Upper lobe of right lung (tissue), 1 donor: ENCODE measurements at places on chromosomes 5 and 9.

DNA sequence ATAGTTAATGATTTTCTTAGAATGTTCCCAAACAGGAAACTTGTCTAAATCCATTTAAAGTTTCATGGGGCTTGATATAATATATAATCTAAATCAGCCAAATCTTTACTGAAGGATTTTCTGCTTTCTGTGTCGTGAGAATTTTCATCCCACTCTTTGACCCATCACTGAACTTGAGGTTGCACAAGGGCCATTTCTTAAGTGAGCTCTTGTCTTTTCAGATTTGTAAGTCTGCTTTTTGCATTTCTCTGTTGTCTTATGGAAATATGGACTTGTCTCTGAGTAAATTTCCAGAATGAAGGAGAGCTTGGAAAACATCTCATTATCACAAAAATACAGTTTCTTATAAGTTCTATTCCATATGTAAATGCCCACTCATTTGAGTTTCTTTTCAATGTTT is 149.2 kb upstream of the ARRDC3 start:
- H3K4me1 ChIP-seq = no peaks in the 10 kb centered on the region
- no peak for DNase-seq
- no peak overlapping the region for H3K4me3 ChIP-seq
- no peaks in the 10 kb centered on the region for H3K27me3 ChIP-seq
- no peaks in the 10 kb centered on the region for H3K36me3 ChIP-seq

GRCh38 chr9:131299961-131300347 is 10.4 kb downstream of the PLPP7 start:
- H3K27me3 ChIP-seq = no peaks in the 10 kb centered on the region
- H3K36me3 ChIP-seq = no peaks in the 10 kb centered on the region
- no peak overlapping the region for H3K4me3 ChIP-seq
- no peaks in the 10 kb centered on the region for H3K4me1 ChIP-seq
- no peak overlapping the region for H3K27ac ChIP-seq

DNA sequence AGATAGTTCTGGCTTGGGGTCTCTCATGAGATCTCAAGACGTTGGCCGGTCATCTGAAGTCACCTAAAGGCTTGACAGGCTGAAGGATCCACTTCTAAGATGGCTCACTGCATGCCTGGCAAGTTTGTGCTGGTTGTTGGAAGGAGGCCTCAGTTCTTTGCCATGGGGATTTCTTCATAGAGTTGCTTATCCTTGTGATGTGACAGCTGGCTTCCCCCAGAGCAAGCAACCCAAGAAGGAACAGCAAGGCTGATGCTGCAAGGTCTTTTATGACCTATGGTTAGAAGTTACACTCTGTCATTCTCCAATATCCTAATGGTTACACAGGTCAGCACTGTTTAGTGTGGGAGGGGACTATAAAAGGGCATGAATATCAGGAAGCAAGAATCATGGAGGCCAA is 20.7 kb upstream of the GRPEL2 start:
- H3K36me3 ChIP-seq = no peaks in the 10 kb centered on the region
- no peak overlapping the region for H3K27ac ChIP-seq
- peaks cover 11% of the 10 kb centered on the region for H3K4me1 ChIP-seq
- no peak for DNase-seq
- H3K27me3 ChIP-seq = no peaks in the 10 kb centered on the region

DNA sequence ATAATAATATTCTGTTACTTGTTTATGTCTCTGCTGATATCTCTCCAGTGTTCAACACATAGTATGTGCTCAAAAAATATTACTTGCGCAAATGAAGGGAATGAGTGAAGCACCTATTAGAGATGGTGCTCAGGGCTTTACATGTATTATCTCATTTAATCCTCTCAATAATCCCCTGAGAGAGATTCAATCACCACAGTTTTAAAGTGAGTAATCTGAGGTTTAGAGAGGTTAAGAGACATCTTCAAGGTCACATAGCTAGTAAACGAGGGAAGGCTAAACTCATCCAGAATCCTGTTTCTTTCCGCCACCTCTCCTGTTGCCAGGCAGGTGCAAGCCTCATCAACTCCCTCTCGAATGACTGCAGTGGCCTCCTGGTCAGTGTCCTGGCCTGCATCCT is 82.0 kb downstream of the UGCG start:
- no peak overlapping the region for H3K4me3 ChIP-seq
- no peaks in the 10 kb centered on the region for H3K4me1 ChIP-seq
- H3K36me3 ChIP-seq = no peaks in the 10 kb centered on the region
- no peak for DNase-seq

- no peak for DNase-seq
- no peak overlapping the region for H3K27ac ChIP-seq
- no peaks in the 10 kb centered on the region for H3K27me3 ChIP-seq
- H3K4me1 ChIP-seq = peaks cover 10% of the 10 kb centered on the region
Measured at GRCh38 chr9:127721391-127721821, 5.5 kb downstream of the TTC16 start.

GRCh38 chr5:15533129-15533893 is 33.3 kb downstream of the FBXL7 start:
- no peaks in the 10 kb centered on the region for H3K36me3 ChIP-seq
- H3K4me3 ChIP-seq = no peak overlapping the region
- H3K4me1 ChIP-seq = peaks cover 5% of the 10 kb centered on the region
- peak overlapping the region; percentile 36 for H3K27ac ChIP-seq

DNA sequence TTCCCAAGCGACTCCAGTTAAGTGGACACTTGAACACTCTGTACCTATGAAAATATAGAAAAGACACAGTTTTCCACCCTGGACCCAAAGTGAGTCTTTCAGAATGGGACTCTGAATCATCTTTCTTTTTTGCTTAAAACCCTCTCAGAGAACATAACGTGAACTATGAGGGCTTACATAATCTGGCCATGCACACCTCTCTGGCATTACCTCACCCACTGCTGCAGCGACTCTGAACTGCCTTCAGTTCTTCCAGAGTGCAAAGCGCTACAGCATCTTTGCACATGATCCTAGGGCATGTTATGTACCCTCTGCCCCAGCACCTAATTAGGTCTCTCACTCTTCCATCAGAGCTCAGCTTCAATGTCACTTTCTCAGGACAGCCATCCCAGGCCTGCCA is 186.2 kb downstream of the RORB start:
- no peaks in the 10 kb centered on the region for H3K4me1 ChIP-seq
- no peaks in the 10 kb centered on the region for H3K36me3 ChIP-seq
- H3K27ac ChIP-seq = no peak overlapping the region
- no peaks in the 10 kb centered on the region for H3K27me3 ChIP-seq

DNA sequence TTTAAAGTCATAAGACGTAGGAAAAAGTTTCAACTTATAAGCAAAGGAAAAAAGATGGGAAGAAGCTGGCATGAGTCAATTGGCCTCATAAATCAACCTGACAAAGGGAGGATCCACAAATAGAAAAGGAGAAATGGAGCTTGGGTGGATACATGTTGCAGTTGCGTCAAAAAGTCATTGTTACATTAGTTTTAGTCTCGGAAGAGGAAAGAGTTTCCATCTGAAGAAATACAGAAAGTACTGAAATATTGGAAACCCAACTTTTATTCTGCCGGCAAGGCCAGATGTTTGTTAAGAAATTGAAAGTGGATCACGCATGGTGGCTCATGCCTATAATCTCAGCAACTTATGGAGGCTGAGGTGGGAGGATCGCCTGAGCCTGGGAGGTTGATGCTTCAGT is 11.3 kb upstream of the TIMD4 start:
- H3K4me1 ChIP-seq = no peaks in the 10 kb centered on the region
- no peaks in the 10 kb centered on the region for H3K27me3 ChIP-seq
- no peak overlapping the region for H3K4me3 ChIP-seq
- no peak overlapping the region for H3K27ac ChIP-seq

GRCh38 chr9:135565141-135565628 is 3.6 kb downstream of the PAEP start:
- H3K27me3 ChIP-seq = peaks cover 23% of the 10 kb centered on the region
- no peaks in the 10 kb centered on the region for H3K4me1 ChIP-seq
- H3K36me3 ChIP-seq = no peaks in the 10 kb centered on the region
- DNase-seq = no peak

DNA sequence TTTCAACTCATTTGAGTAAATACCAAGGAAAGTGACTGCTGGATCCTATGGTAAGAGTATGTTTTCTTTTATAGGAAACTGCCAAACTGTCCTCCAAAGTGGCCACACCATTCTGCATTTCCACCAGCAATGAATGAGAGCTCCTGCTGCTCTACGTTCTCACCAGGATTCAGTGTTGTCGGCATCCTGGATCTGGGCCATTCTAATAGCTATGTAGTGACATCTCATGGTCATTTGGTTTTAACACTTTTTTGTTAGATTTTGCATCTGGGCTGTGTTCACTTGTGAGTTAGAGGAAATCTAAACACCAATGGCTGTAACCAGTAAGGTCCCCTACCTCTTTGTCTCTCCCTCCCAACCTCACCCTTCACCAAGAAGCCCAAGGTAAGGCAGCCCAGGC is 115.9 kb downstream of the ATPSCKMT start:
- H3K27me3 ChIP-seq = no peaks in the 10 kb centered on the region
- no peak for DNase-seq
- H3K27ac ChIP-seq = no peak overlapping the region
- H3K36me3 ChIP-seq = no peaks in the 10 kb centered on the region
- H3K4me1 ChIP-seq = no peaks in the 10 kb centered on the region
- no peak overlapping the region for H3K4me3 ChIP-seq

- no peaks in the 10 kb centered on the region for H3K4me1 ChIP-seq
- no peaks in the 10 kb centered on the region for H3K36me3 ChIP-seq
- no peak for DNase-seq
- H3K27ac ChIP-seq = no peak overlapping the region
- no peak overlapping the region for H3K4me3 ChIP-seq
Measured at GRCh38 chr5:51651476-51651875, 268.2 kb downstream of the ISL1 start.
